ENCODE measurements at places on chromosomes 16 and 17. TPM values are rescaled to one million over a fixed set of nuclear protein-coding genes. Genes with fewer than 3 reads are reported as not detected.

SOST gene
- total RNA-seq, result not detected

ZSCAN32 gene
- total RNA-seq, result 18.9 TPM

TXNDC11 gene
- total RNA-seq, result 30.5 TPM

TLCD1 gene
- 55.7 TPM for total RNA-seq

RNF227 gene
- total RNA-seq, result 2.6 TPM

PRSS8 gene
- total RNA-seq, result 0.15 TPM

NOG gene
- total RNA-seq, result 9.2 TPM

UTS2R gene
- total RNA-seq, result 0.39 TPM

NOD2 gene
- not detected for total RNA-seq

KRT40 gene
- total RNA-seq, result not detected

TBX6 gene
- 0.46 TPM for total RNA-seq

ACE gene
- 4.5 TPM for total RNA-seq

MEOX1 gene
- 0.21 TPM for total RNA-seq

SULT1A4 gene
- 1.2 TPM for total RNA-seq

CASKIN1 gene
- 4.5 TPM for total RNA-seq

ARHGDIG gene
- total RNA-seq, result 2.4 TPM

SPATA22 gene
- total RNA-seq, result not detected

ABCA8 gene
- 0.23 TPM for total RNA-seq

SMIM36 gene
- not detected for total RNA-seq

GNPTG gene
- total RNA-seq, result 62.5 TPM

PPP1R1B gene
- total RNA-seq, result 45.7 TPM

DRC3 gene
- total RNA-seq, result 3.6 TPM
